ENCODE measurements at places on chromosomes 2 and 18.
A peak's percentile ranks its signal among the peaks of the same experiment; 100 is the strongest.

- DNase-seq = no peak
Measured at GRCh38 chr2:21710031-21710430, 586.3 kb downstream of the TDRD15 start.

GRCh38 chr2:187263675-187264560 lies 184.1 kb downstream of the CALCRL start:
- no peak for DNase-seq

DNA sequence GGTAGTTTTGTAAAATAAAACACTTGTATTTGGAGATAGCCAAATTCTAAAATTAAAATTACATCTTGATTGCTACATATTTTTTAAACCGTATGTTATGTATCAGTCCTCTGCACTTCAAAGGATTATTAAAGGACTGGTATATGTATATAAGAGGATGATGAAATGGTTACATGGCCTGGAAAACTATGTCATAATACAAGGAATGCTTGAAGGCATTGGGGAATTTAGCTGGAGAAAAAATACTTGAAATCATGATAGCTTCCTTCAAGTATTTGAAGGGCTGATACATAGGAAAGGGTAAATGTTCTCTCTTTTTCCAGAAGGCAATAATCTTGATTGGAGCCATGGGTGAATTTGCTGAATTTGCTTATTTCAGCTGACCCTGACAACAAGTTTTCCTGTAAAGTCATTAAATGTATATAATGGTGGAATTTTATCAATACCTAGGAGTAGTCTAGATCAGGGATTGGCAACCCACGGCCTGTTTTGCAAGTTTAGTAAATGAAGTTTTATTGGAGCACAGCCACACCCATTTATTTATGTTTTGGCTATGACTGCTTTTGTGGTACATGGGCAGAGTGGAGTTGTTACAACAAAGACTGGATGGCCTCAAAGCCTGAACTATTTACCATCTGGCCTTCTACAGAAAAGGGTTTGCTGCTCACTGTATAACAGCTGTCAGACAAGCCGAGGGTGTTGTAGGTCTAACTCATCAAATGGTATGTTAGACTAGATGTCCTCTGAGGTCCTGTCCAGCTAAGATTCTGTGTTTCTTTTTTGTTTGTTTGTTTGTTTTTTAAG lies 34.4 kb downstream of the ACYP2 start:
- no peak for DNase-seq

GRCh38 chr2:219289537-219290361 lies 10.6 kb downstream of the DNAJB2 start:
- DNase-seq = no peak

DNA sequence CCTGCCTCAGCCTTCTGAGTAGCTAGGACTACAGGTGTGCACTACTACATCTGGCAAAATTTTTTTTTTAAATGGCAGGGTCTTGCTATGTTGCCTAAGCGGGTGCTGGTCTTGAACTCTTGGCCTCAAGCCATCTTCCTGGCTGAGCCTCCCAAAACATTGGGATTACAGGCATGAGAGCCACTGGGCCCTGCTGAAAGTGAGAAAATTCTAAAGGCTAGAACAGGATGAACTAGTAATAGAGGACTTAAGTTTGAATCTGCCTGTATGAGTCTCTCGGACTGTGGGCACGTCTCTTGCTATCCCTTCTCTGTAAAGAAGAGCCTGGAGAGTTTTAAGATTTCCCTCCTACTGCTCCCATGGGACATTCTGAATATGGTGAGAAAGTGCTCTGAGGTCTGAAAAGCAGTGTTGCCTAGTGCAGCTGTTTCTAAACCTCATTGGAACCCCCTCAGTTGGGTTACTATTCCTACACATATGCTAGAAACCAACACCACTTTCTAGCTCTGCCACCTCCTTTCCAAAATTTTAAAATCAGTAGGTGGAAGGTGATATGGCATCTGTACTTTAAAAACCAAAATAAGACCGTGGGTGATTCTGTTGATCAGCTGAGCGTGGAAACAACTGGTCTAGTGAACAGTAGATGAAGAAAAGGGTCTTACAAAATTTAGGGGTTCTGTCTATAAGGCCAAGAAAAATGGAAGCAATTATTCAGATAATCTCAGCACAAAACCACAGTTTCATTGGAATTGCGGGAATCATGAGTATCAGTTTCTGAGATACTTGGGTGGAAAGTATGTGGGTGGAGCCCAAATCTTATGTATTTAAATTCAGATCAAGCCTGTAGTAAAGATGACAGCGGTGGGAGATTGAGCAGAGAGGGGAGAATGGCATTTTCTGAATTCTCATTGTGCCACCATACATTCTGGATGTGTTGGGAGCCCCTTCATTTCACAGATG lies 259.8 kb upstream of the CXCR4 start:
- DNase-seq = no peak

DNA sequence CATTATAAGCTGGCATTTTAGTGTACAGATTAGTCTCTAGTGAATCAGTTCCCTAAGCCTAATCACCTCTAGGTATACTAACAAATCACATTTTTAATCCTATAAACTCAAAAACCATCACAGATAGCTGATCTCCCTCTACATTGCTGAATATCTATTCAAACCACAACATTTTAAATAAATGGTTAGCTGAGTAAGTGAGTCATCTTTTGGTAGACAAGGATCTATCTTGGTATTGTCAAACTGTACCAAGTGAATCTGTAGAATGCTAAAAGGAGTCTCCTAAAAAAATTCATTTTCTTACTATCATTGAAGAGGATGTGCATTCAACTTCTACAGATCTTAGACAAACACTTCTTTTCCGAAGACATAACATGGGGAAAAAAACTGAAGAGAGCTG lies 40.7 kb downstream of the INO80D start:
- no peak for DNase-seq

DNA sequence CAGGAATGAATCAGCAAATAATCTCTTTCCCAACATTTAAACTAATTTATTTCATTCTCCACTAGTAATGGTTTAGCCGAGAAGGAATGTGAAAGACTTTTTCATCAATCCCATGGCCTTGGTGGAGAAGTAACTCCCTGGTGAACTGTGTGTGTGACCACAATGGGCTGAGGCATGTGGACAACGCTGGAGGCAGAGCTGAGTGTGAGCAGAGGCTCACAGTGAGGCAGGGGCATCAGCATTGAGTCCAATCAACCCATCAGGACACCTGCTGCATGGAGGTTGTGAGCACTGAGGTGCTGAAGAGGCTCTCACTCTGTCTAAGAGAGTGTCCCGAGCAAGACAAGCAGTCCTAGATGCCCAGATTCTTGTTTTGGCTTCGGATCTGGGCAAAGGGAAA lies 78.6 kb downstream of the ZNF519 start:
- no peak for DNase-seq

- no peak for DNase-seq
Measured at GRCh38 chr2:189018631-189019030, 44.5 kb downstream of the COL3A1 start.

DNA sequence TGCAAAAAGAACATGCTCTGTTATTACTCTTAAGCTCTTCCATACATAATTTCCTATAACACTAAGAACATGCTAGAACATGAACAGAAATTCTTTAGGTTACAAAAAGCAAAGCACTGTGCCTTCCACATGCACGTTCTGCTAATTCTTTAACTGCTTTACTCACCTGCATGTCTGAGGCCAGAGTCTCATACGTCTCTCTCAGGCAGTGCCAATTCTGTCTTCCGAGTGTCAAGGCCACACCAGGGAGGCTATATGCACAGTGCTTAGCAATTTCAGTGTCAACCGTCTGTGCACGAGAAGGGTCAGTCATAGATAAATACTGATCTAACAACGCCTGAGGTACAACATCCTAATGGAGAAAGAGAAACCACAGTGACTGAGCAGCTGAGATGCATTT lies 55.1 kb downstream of the PPP4R1 start:
- no peak for DNase-seq

DNA sequence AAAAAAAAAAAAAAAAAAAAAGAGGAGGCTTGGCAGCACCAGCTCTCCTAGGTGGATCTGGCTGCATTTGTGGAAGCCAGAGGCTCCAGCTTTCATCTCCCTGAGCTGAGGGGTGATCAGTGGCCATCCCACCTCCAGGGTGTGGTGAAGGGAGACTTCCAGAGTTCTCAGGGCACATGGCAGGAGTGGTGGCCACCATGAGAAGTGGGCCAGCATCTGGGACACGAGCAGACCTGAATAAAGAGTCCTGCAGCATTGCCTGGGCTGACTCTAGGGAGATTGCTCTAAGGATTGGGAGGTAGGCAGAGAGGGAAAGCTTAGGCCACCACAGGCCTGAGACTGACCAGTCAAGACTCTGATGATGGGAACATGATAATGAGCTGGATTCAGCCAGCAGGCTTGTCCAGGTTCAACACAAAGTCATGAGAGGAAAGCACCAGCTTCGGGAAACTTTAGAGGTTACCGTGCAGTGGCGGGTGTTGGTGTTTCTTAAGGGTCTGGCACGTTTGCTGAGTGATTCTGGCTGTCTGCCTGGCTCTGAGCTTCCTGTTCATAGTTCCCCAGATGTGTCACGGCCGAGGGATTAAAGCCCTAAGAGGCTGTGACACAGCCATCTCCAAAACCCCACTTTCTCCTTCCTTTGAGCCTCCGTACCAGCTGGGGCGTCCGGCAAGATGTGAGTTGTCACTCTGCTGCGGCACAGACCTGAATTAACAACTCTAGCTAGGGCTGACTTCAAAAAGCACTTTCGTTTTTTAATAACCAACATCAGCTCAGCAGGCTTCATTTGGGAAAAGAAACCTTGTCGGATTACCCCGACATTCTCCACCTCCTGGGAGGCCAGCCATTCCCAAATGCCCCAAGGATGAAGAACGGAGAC lies 38.3 kb upstream of the IL1R1 start:
- peak; percentile 51 for DNase-seq

GRCh38 chr2:222753251-222753824 lies 81.9 kb downstream of the MOGAT1 start:
- no peak for DNase-seq

GRCh38 chr18:12290086-12290485 lies 18.0 kb upstream of the TUBB6 start:
- DNase-seq = no peak
